ENCODE measurements at places on chromosomes 4 and X.

DNA sequence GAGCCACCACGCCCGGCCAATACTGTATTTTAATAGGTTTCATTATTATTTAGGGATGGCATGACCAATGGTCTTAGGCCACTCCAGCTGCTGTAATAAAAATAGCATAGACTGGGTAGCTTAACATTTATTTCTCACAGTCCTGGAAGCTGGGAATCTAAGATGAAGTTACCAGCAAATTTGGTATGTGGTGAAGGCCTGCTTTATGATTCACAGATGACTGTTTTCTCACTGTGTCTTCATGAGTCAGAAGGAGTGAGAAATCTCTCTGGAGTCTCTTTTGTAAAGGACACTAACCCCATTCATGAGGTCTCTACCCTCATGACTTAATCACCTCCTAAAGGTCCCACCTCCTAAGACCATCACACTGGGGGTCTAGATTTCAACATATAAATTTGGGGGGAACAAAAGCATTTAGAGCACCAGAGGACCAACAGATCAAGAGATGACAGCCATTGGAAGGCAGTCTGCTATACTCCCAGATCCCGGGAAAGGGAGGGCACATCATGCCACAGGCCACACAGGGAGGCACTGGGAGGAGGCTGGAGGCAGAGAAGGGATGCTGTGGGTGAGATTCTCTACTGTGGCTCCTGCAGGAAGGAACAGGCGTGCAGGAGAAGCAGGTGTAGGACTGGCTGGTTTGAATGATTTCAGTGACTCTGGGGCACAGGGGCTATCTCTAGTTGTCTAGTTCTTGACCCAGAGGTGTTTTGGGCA is 335.8 kb upstream of the SFRP2 start:
- DNase-seq = peak; percentile 56

DNA sequence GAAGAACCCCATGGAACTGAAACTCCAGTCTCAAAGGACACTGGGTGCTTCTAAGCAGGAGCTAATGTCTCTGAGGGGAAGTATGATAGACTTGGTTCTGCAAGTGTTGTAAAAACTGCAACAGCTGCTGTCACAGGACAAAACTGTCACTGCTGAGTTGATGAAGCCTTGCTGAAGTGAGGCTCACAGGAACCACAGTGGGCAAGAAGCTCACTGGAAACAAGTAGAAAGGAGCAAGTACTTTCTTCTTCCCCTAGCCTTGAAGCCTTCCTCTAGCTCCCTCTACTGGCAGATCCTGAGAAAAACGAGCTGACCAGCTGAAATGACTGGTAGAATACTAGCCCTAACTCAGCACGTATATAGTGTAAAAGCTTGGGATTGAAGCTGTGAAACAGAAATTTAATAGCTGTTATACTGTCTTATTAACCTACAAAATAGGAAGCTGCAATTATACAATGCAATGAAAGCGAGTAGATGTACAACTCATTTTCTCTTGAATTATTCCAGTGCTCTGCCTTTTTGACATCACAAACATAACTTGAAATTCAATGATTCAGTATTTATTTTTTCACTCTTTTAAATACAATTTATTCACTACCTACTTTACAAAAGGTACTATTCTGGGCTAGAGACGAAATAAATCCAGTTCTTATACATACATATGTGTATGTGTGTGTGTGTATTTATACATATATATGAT is 91.4 kb downstream of the GABRB1 start:
- DNase-seq = peak; percentile 73

GRCh38 chrX:23662853-23663252 is 4.4 kb upstream of the PRDX4 start:
- no peak for DNase-seq

DNA sequence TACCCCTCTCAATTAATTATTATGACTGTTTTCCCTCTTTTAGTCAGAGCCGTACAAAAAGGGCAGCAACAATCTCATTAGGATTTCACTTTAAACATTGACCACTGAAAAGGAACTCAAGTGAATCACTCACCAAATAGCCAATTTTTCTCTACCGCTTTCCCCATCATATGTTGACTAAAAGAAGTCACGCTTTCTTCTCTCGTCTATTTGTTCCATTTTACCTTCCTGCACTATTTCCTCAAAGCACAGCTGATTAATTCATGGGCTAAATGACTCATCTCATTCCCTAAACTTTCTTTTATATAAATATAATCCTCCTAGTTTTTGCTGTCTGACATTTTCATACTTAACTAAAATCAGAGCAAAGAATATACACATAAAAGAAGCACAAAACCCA is 8.2 kb downstream of the MID1 start:
- DNase-seq = no peak

- DNase-seq = no peak
Measured at GRCh38 chr4:152998861-152999260, 62.7 kb downstream of the FHDC1 start.

DNA sequence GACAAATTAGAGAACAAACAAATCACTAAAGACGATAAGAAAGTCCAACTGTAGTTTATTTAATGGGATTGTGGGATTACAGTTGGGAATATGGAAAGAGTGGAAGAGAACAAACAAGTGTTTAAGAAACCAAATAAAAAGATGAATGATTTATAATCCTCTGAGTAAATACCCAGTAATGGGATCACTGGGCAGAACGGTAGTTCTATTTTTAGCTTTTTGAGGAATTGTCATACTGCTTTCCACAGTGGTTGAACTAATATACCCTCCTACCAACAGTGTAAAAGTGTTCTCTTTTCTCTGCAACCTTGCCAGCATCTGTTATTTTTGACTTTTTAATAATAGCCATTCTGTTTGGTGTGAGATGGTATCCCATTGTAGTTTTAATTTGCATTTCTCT is 15.0 kb downstream of the C4orf51 start:
- no peak for DNase-seq

GRCh38 chrX:39843318-39843717 is 254.4 kb downstream of the BCOR start:
- no peak for DNase-seq

DNA sequence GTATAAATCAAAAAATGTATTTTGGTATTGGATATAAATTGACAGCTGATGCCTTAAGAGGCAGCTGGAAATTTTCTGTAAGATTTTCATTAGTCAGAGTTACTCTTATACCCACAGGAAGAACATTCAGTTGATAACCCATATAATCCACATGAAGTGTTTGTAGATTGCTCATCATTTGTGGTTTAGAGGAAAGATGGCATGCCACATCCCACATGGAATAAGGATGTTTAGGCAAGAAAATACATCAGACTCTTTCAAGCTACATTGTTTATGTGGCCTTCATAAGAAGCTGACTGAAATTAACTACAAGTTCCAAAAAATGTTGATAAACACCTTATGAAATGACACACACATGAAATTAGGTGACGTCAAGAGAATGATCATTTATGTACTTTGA is 56.6 kb downstream of the AREG start:
- DNase-seq = peak; percentile 77

- DNase-seq = no peak
Measured at GRCh38 chrX:40544343-40545266, 36.2 kb upstream of the ATP6AP2 start.

- DNase-seq = no peak
Measured at GRCh38 chr4:183392377-183392776, 52.1 kb upstream of the CDKN2AIP start.

DNA sequence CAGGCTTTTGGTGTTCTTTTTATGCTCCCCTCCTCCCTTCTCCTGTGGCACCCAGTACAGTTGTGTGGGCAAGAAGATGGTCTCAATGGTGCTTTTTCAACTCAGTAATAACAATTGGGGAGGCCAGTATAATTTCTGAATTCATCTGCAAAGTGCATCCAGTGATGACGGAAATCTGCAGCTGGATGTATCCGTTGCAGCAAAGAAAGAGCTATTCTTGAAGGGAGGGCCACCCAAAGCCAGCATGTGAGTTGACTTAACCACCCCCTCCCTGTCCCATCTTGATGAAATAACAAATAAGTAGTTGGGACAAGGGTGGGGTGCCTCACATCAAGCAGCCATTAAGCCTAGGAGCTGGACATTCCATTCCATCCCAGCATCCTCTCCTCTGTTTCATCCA is 30.7 kb downstream of the TSC22D3 start:
- DNase-seq = no peak

DNA sequence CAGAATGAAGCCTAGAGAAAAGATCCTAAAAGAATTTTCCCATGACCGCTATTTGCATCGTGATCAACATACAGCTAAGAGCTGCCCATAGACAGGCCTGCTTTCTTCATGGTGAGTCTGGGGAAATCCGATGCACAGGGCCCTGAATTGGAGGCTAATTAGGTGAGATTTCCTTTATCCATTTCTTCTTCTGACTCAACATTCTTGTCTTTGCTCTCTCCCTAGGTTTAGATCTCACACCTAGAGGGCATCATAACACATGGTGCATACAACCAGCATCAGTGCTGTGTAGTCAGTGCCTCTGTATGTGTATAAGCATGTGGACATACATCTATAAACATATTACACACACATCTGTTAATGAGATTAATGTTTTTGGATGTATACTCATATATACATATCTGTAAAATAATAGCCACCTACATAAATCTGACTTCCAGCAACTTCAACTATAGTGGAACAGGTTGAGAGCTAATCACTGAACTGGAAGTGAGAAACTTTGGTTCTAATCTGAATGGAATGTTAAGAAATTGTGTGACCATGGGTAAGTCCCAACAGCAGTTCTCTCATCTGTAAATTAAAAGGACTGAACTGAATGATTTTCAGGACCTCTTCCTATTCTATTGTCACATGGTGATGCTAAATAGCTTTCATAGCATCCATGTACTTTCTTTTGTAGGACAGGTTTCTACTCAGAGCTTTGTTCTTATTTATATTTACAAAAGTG is 17.5 kb downstream of the GATB start:
- no peak for DNase-seq

DNA sequence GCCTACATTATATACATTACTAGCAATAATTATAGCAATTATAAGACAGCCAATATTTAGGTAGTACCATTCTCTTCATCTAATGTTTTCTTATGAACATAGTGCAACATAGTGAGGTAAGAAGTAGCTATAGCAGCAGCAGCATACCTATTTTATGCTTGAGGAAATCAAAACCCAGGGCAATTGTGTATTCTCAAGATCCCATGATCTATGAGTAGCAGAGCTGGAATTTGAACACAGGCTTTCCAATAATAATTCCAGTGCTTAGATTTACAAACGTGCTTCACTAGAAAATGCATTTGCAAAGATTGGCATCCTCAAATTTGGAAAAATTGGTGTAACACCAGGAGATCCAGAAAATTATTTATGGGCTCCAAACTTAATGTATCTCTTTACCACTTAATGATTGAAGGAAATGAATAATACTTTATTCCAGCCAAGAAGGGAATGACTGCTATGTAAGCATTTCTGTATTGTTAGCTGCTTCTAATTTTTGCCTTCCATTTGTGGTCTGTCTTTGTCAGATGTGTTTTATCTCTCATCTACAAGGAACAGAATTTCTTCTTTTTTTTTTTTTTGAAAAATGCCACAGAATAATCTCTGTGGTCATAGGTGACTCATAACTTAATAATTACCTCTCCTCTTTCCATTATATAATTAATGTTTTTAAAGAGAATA is 451.1 kb downstream of the ARAP2 start:
- DNase-seq = no peak

GRCh38 chr4:163091685-163092034 is 75.0 kb downstream of the NAF1 start:
- DNase-seq = no peak

GRCh38 chrX:1725472-1725871 is 110.6 kb downstream of the ASMT start:
- DNase-seq = no peak

DNA sequence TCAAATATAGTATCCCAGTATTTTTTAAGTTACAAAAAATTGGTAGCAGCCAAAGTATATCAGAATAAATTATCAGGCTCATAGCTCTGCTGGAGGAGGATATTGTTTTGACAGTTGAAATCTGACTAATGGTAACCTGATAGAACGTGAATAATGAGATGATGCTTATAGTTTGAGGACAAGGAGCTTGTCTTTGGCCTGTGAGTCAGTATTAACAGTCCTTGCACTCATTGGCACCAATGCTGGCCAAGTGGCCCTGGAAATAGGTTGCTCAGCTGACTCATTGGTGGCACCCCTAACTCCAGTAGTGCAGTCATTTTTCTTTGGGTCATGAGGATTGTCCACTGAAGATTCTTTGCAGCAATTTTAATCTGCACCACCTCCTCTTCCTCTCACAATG is 203.3 kb upstream of the JADE1 start:
- DNase-seq = peak; percentile 83

All from brain microvascular endothelial cell (primary cell).